ENCODE measurements at places on chromosomes 12 and 14.

GRCh38 chr12:79275631-79276030, 411.1 kb downstream of the SYT1 start:
- DNase-seq = no peak

- DNase-seq = no peak
Measured at GRCh38 chr12:115823635-115824034, 453.9 kb downstream of the MED13L start.

DNA sequence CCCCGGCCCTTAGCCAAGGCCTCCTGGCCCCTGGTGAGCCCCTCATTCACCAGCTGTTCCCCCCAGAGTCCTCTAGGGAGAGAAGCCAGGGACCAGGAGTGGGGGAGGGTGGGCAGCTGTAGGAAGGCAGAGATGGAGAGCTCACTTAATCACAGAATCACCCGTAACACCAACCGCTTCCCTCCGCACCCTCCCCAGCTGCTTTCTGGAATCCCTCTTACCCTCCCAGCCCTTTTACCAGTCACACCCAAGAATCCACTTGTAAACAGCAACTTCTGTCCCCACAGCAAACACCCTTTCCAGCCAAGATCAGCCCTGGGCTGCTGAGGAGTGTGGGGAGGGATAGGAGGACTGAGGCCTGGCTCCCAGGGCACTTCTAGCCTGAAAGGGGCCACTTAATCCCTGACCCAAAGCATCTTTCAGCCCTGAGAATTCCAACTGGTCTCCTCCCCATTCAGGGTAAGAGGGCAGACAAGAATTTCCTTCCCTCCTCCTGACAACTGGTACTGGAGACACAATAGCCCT, 18.8 kb downstream of the NCKAP5L start:
- DNase-seq = no peak

DNA sequence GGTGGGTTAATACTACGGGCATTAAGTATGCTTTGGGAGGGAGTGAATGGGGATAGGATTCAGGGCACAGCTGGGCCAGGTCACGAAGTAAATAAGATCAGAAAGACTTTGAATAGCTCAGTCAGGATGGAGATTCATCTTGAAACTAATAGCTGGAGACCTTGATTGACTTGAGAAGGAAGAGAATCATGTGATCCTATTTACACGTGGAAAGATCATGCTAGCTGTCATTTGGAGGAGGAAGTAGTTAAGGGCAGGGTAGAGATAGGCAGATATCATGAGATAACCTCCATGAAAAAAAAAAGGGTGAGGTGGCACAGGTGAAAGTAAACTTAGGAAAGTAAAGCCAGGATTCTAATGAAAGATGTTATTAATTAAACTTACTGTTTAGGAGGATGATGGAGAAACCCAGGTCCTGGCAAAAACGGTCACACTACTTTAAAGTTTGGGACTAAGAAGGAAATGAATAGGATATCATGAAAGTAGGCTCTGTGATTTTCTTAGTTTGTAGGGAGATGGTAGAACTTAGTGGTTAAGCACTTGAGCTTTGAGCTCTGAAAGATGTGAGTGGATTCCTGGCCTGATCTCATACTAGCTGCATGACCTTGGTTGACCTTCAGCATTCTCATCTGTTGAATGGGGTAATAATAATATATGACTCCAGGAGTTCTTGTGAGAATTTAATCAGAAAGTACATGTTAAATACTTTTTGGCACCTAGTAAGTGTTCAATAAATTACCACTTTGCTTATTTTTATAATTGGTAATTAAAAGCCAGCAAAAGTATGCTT, 439.0 kb downstream of the NRXN3 start:
- DNase-seq = no peak

DNA sequence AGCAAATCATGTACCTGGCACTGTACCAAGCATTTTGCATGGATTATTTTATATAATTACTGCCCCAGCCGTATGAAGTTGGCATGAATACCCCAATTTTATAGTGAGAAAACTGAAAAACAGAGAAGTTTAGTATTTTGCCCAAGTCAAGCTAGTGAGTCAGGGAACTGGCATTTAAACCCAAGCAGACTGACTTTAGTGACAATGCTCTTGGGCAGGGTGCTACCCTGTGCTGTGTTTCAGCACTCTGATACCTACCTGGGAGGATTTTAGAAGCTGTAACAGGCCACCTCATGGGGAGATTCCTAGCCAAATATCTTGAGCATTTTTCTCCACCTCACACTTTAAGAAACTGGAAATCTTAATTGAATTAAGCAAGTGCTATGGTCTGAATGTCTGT, 98.1 kb upstream of the MAX start:
- DNase-seq = no peak

- no peak for DNase-seq
Measured at GRCh38 chr14:104147346-104148125, 9.1 kb downstream of the KIF26A start.

DNA sequence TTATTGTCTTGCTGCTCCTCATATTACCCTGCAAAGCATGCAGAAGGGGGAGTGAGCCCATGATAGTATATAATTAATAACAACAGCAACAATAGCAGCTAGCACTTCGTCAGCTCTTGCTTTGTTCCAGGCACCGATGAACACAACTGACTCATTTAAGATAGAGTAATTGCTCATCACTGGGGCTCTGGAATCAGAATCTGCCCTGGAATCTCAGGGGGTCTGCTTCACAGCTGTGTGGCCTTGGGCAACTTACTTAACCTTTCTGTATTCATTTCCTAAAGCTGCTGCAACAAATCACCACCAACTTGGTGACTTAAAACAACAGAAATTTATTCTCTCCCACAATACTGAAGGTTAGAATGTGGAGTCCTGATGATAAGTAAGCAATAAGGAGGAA, 55.0 kb upstream of the PSMC1 start:
- DNase-seq = no peak

GRCh38 chr14:91350483-91350812, 67.2 kb downstream of the CCDC88C start:
- no peak for DNase-seq

- DNase-seq = no peak
Measured at GRCh38 chr12:47356129-47356700, 276.5 kb upstream of the AMIGO2 start.

- DNase-seq = no peak
Measured at GRCh38 chr12:9347328-9348127, 139.3 kb upstream of the PZP start.

DNA sequence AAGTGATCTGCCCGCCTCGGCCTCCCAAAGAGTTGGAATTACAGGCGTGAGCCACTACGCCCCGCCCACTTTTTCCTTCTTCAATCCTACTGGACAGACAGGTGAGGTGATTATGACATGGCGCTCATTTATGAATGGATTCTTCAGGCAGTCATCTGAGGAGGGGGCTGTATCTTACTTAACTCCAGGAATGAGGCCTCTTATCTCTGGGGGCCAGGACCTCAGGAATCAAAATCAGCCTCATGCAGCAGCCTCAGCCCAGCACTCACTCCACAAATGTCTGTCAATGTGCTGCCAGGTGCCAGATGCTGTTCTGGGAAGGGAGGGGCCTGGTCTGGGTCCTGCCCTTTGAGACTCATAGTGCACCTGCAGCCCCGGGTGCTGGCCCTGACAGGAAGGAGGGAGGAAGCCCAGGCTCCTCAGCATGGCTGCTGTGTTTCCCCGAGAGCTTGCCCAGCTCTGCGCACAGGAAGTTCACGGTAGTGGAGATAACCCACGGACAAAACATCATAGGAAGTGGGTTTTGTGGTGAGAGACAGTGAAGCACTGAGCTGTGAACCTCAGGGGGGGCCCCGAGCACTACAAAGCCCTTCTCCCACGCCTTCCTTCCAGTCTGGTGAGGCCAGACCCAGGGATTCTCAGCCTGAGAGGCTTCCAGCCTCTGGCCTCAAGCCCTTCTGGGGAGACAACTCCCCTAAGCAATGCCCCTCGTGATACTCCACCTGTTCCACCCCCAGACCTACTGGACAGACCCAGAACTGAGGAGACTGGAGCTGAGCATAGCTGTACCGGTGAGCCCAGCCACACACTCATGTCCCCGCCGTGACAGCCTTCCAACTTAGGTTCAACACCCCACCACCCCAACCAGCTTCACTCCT, 22.3 kb downstream of the GALNT6 start:
- peak; percentile 95 for DNase-seq

GRCh38 chr12:132484891-132485441, 5.0 kb upstream of the FBRSL1 start:
- no peak for DNase-seq

DNA sequence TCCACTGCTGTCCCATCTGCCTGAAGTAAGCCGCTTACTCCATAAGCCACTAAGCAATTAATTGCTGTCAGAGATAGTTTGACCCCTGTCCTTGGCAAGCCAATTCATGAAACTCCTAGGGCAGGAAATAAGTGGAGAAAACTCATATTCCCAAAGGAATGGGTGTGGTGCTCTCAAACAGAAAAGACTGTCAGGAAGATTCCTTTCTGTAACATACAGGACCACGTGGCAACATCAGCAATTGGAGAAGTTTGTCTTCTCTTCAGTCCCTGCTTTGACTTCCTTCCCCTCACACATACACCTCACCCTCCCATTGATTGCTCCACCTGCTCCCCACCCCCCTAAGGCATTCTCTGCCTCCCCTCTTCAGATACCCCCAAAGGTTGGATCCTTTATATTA, 36.2 kb upstream of the MDM1 start:
- DNase-seq = no peak

DNA sequence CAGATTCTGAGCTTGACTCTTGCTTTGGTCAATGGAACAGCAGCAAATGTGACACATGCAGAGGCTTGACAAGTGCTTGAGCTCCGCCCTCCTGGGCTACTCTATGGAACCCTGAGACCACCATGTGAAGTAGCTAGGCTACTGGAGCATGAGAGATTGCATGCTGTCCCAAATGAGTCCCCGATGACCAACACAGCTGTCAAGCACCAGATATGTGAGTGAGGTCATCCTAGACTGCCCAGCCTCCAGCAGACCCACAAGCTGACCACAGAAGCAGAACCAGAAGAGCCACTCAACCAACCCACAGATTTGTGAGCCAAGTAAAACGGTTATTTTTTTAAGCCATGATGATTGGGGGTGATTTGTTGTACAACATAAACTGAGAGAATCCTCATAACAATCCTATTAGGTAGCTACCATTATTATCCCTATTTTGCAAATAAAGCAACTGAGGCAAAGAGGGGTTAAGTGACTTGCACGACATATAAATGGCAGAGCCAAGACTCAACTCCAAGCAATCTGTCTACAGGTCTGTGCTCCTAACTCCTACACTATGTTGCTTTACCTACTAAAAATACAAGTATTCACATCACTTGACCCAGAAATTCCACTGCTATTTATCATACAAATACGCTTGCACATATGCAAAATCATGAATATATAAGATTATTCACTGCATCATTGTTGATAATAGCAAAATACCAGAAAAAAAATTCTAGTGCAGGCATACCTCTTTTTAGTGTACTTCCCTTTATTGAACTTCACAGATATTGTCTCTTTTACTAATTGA, 136.2 kb downstream of the NDUFA12 start:
- no peak for DNase-seq

DNA sequence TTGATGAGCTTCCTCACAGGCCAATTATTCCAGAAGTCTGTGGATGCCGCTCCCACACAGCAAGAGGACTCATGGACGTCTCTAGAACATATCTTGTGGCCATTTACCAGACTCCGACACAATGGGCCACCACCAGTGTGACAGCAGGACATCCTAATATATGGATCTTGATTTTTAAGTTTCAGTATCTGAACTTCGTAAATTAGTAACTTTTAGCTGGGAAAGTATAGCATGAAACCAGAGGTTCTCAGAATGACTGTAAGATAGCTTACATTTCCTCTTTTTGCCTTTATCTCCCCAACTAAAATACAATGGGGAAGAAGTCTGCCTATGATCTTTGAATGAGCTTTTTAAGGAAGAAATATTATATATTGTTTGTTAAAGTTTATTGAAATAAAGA, 87.0 kb downstream of the DNAI7 start:
- no peak for DNase-seq

- DNase-seq = no peak
Measured at GRCh38 chr12:5589054-5589453, 157.1 kb downstream of the NTF3 start.

DNA sequence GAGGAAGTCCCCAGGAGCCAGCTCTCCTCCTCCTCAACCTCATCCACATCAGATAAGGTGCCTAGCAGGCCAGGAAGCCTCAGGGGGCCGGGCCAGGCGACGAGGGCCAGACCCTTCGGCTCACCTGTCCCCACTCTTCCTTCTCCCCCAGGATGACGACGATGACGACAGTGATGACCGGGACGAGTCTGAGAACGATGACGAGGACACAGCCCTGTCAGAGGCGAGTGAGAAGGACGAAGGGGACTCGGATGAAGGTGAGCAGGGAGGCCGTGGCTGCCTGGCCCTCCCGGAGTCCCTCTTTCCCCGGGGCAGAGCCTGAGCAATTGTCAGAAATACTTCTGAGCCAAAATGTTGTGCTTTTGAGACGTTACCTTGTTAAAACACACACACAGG, 13.8 kb downstream of the SETD1B start:
- no peak for DNase-seq

DNA sequence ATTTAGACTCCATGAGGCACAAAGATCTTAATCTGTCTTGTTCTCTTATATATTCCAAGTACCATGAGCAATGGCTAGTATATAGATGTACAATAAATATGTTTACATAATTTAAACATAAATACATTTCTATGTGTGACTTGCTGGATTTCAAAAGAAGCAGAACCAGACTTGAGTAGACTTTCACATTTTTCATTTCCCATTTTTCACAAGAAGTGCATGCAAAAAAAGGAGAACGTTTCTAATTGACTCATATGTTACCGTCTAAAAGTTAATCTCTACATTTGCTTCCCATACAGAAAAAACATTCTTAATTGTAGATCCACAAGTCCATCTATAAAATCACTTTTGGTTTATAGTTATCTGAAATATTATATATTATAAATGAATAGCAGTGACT, 256.5 kb upstream of the USP15 start:
- no peak for DNase-seq

DNA sequence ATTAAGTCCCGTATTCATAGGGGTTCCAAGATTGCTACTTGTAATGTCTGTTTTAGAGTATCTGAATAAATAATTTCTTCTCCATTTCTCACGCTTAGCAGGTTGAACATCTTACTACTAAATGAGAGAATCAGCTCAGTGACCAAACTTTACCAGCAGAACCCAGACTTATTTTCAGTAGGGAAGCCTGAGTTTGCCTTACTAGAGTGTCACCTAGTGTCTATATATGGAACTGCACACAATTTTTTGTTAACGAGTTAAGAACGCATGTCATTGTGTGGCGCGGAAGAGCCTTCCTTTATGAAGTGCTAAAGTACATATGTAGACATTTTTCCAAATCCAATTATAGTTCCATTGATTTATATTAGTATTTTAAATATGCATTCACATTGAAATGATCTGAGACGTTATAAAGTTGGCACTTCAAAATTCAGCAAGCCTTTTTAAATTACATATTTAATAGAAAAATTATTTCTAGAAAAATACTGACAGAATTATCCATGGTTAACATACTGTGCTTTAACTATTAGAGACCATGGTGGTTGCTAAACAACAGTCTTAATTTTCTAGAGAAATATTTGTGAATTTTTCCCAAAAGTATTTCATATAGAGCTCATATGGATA, 88.3 kb downstream of the RPS29 start:
- DNase-seq = no peak

- DNase-seq = no peak
Measured at GRCh38 chr14:100989924-100990323, 86.4 kb upstream of the RTL1 start.

Data from T-cell (primary cell).